Stimulated activated naive CD8-positive, alpha-beta T cell treated with anti-CD3 and anti-CD28 coated beads, Interleukin-15, Interleukin-2, amounts not matched to agents 100 U/mL and 50 U/mL, for 24 hours (primary cell): ENCODE measurements at places on chromosomes 1 and 21.

- DNase-seq, result no peak
Observed at GRCh38 chr1:77360256-77360655, 78.4 kb downstream of the AK5 start.

- no peak for DNase-seq
Observed at GRCh38 chr1:62922006-62922405, 138.1 kb downstream of the ATG4C start.

DNA sequence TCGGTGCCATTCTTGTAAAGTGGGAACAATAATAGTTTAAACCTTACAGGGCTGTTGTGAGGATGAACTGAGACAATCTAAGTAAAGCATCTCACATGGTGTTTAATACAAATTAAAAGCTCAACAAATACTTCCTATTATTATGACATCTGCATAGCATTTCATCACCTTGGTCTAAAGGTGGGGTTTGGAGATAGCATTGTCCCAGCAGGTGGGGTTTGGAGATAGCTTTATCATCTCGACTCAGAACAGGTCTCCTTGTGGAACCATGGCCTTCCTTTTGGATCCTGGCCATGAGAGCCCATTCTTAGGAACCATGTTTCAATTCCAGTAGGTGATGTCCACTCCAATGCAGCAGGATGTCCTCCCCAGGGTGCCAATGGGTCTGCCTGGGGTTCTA is 20.6 kb upstream of the C8B start:
- no peak for DNase-seq

- DNase-seq, result no peak
Observed at GRCh38 chr1:39359028-39359570, 132.3 kb upstream of the BMP8A start.

DNA sequence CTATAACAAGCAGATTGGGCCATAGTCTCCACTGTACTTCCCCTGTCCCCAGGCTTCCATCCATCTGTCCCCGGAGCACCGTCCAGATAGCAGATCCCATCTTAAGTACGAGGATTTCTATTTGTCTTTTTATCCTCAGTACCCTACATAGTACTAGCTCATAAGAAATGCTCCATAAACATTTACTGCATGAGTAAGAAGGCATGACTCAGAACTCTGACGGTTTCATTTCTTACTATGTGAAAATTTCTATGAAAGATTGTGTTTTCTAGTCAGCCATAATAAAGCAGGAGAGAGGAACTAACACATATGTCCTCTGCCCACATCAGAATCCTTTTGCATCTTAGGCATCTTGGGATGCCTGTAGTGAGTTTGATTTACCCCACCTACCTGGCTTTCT is 49.5 kb downstream of the CHD1L start:
- no peak for DNase-seq

DNA sequence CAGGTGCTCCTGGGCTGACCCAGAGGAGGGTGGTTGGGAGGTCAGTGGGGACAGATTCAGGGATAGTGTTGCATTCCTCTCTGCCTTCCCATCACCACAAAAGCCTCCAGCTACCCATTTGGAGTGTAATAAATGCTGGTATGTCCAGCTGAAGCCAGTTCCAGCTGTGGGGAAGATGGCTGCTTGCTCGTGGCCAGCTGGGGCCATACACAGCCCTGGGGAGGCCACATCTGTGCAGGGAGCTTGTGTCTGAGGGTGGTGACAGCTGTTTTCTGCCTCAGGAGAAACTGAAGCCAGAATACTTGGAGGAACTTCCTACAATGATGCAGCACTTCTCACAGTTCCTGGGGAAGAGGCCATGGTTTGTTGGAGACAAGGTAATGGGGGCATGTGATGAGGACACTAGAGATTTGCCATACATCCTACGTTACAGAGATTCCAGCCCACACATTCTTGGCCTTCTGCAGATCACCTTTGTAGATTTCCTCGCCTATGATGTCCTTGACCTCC is 2.7 kb downstream of the GSTM4 start:
- DNase-seq, result no peak

DNA sequence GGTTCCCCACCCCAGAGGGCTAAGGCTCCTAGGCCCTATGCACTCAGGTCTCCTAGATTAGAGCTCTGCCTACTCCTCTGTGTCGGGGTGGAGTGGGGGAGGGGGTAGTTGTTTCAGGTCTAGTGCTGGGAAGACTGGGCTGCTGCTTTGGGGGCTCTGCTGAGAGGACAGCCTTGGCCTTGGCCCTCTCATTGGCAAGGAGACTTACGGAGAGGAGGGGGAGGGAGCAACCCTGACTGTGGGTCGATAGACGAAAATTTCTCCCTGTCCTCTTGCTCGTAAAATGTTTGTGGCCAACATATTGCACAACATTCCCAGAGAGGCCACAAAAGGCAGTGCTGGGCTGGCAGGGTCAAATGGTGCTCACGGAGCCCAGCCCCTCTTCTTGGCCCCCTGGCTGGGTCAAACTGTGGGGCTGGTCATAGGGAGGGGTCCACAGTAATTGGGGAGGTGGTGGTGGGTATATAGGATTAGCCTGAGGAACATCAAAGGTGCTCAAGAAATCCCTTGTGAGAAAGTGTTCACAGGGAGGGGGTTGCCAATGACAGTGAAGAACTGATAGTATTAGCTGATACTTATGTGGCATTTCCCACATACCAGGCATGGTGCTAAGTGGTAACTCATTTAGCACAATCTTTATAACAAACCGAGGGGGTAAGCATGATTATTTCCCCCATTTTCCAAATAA is 8.5 kb upstream of the DMBX1 start:
- DNase-seq, result no peak

GRCh38 chr1:206776229-206776628 is 3.9 kb upstream of the IL10 start:
- no peak for DNase-seq

DNA sequence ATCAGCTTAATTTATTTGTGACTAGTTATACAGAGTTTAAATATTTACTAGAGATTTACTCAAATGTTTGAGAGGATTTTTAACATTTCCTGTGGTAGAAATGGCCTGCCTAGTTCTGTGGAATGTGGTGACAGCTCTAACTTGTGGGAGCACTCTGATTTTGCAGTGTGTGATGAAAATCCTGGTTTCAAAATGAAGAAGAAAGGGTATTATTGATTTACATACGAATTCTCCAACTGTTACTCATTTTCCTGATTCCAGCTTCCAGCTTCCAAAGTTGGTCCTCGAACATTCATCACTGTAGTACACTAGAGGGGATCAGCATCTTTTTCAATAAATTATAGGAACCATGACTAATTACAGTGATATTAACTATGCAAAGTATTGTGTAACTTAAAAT is 462.7 kb upstream of the PKN2 start:
- DNase-seq, result no peak

DNA sequence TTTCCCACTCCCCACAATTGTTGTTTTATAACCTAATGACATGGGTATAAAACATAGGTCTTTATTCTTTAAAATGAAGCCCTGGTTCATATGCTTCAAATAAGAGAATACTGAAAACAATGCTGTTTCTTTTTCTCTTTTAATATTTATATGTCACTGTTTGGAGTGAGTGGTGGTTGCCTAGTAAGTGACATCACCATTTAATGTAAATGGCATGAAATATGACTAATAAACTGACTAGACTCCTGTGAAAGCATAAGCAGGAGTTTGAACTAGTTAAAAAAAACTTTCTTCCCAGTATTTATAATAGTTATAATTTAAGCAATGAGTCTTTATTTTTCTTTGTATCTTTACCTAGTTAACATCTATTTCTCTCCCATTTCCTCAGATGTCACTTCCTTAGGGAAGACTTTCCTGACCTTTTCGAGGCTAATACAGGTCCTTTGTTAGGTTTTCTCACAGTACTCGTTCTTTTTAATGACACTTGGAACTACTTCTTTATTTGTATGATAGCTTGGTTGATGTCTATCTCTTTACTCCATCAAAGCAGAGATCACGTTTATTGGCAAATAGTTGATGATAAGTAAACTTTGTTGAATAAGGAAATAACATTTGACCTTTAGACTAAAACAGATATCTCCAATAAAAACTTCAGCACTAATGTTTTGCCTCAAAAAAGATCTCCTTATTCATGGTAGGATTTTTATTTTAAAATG is 105.4 kb upstream of the PDC start:
- DNase-seq, result no peak

GRCh38 chr1:243730487-243731150 is 119.4 kb downstream of the AKT3 start:
- DNase-seq, result no peak

GRCh38 chr1:183757061-183757460 is 47.9 kb upstream of the RGL1 start:
- no peak for DNase-seq

- no peak for DNase-seq
Observed at GRCh38 chr21:26406526-26406925, 166.6 kb downstream of the CYYR1 start.

DNA sequence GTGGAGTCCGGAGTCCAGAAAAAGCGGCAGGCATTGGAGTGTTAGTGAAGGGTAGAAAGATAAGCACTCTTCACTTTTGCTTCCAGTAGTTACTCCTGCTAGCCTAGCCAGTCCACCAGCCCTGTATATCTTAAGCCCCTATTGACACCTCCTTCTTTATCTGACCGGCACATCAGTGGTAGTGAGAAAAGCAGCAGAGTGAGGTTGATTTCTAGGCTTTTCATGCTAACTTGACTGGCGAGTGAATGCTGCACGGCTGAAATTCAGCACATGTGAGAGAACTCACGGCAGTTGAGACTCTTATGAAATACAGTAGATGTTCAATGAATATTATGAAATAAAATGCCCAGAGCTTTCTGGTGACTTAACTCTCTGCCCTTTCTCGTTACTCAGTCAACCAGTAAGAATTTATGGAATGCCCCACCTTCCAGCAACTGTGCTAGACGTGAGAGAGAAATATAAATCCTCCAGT is 128.2 kb downstream of the CACHD1 start:
- no peak for DNase-seq

DNA sequence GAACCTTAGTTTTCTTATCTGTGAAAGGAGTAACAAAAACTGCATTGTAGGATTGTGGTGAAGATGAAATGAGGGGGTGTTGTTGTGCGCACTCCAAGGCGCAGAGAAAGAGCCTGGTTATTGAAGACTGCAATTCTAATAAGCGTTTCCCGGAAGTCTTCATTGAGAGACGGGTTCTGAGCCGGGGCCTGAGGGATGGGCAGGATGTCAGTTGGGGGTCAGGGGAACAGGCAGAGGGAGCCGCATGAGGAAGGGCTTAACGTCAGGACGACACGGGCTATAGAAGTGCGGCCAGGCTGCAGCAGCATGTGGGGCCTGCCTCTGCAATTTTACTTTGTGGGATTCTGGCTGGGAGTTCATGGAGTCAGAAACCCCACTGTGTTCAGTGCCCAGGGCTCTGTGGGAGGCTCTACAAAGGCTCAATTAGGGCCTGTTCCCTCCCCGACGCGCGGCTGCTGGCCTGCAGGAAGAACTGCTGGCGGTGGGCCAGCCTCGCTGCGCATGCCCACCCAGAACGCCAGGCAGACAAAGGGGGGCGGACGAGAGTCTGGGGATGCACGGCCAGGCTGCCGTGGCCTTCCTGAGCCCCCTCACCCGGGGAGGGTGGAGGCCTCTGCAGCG is 20.7 kb downstream of the TRIM62 start:
- DNase-seq, result no peak
